ENCODE measurements at places on chromosomes 1 and 21.

- no peak for DNase-seq
Observed at GRCh38 chr21:34962586-34963222, 86.4 kb downstream of the RUNX1 start.

DNA sequence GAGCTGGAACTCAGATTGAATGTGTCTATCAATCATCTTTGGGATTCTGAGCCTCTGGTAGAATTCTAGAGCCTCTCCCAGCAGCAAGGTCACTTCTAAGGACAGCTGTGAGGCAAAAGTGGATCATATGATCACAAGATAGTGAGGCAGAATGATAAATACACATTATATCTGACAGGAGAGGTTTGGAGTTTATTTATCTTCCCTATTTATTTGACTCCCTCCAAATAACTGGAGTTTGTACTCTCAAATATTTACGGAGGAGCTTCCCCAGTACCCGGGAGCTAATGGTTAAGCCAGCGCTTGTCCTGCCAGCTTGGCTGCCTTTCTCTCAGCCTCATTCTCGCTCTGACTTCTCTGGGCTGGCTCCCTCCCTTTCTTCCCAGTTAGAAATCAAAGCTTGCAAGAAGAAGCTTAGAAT is 2.3 kb downstream of the HMGCS2 start:
- no peak for DNase-seq

DNA sequence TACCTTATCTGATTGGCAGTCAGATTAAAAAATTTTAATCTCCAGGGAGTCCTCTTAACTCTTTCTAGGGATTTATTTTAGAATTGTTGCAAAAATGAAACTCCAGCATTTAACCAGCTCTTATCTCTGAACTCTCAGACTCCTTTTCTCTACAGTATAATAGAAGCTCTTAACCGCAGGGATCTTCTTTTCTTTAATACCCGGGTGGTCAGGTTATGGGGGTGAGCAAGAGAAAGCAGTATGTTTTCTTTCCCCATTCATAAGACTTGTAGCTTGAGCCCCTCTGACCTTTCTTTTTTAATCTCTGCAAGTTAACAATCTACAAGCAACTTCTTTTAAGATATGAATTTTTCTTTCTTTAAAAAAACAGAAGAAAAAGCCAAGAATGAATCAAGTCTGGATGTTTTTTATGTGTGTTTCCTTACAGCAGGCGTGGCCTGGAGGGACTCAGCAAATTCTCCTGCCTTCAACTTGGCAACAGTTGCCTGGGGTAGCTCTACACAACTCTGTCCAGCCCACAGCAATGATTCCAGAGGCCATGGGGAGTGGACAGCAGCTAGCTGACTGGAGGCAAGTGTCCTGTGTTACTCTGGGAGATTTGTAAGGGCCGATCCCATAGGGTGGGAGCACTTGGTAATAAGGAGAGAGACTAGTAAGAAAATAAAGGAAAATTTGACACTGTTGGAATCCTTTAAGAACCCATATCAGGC is 13.4 kb upstream of the OLFML3 start:
- DNase-seq: no peak

GRCh38 chr1:117059334-117059677 is 820 bp upstream of the TTF2 start:
- DNase-seq: no peak

GRCh38 chr1:170891872-170892271 is 43.5 kb upstream of the MROH9 start:
- no peak for DNase-seq

- no peak for DNase-seq
Observed at GRCh38 chr1:27145934-27146354, 9.0 kb downstream of the SLC9A1 start.

- peak; percentile 5 for DNase-seq
Observed at GRCh38 chr1:63931468-63931867, 157.7 kb downstream of the ROR1 start.

- DNase-seq: peak; percentile 84
Observed at GRCh38 chr1:45687754-45688740, at the start of gene TMEM69. Gene TMEM69, plus strand, starts transcription at chr1:45688181. Its CDS starts 2,888 bp downstream, at chr1:45691069.

- DNase-seq: no peak
Observed at GRCh38 chr1:4464478-4464877, 189.9 kb upstream of the AJAP1 start.

DNA sequence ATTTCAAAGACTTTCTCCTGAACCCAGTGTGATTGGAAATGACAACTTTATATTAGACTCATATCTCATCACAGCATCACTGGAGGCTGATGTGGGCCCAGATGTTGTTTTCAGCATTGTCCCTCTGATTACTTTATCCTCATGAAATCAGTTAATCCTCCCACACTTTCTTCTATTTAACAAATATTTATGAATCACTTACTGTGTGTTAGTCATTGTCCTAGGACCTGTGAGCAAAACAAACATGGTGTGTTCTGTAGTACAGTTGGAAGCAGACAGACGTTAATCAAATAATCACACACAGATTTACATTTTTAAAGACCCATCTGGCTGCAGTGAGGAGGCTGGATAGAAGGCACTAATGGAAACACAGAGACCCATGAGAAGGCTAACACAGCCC is 383.7 kb downstream of the PRDM2 start:
- DNase-seq: no peak

- DNase-seq: no peak
Observed at GRCh38 chr1:205279986-205280385, 41.6 kb downstream of the NUAK2 start.

DNA sequence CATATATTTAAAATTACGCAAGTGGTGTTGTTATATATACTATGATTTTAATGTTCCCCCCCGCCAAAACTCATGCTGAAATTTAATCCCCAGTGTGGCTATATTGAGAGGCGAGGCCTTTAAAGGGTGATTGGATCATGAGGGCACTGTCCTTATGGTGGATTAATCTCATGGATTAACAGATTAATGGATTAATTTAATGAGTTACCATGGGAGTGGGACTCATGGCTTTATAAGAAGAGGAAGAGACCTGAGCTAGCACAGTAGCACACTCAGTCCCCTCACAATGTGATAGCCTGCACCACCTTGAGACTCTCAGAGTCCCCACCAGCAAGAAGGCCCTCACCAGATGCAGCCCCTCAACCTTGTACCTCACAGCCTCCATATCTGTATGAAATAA is 34.8 kb downstream of the C1orf198 start:
- no peak for DNase-seq

DNA sequence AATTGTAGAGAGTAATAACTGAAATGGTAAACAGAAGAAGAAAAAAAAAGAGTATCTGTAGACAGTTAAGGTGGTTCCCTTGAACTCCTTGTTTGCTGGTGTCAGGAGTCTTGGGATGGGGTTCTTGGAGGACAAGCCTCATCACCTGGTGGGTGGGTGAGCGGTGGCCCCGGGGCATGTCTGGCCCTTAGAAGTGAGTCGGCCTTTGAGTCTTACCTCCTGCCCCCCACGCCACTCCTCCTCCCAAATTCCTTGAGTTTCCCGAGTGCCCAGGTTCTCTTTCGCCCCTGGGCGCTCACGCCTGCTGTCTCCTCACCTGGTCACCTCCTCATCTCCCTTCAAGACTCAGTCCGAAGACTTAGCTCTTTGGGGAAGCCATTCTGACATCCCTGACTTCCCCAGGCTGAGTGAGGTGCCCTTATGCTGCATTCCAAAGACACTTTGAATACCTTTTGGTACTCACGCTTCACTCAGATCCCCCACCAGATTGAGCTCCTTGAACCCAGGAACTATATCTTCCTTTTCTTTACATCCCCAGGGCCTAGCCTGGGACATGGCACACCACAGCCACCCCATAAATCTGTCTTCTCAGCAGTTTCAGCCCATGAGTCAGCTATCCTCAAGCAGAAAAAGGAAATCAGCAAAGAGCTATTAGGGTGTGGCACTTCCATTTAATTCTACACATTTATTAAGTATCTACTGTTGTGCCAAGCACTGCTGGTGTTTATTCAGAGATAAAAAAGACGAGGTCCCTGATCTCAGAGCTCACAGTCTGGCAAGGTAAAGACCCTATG is 13.5 kb upstream of the IKBKE start:
- DNase-seq: no peak

DNA sequence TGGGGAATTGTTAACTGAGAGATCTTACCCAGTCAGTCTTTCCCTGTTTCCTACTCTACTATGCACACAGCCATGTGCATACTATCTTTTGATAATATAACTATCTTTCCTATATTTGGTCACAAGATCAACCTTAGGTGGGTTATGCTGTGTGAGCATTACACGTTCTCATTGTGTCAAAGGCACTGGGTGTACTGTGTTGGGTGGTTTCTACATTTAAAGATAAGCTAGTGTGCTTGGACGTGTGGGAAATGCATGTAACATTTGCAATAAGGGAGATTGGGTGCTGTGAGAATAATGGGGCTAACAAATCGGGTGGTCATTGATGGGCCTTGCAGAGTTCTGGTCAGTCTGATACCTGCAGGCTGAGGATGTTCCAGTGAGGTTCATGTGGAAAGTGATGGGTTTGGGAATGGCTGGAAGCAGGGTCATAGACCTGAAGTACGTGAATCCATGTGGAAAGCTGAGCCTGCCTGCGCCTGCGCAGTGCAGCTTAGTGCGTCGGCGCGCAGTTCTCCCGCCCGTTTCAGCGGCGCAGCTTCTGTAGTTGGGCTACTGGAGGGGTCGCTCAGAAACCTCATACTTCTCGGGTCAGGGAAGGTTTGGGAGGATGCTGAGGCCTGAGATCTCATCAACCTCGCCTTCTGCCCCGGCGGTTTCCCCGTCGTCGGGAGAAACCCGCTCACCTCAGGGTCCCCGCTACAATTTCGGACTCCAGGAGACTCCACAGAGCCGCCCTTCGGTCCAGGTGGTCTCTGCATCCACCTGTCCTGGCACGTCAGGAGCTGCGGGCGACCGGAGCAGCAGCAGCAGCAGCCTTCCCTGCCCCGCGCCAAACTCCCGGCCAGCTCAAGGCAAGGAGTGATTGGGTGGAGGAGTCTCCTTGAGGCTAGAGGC is at the start of gene MSH4:
Gene MSH4 (plus strand): TSS at position 507 of the 897 bp plus-strand sequence. CDS start 104 bp downstream, at position 611.
- no peak for DNase-seq

- DNase-seq: no peak
Observed at GRCh38 chr1:27606708-27607238, 2.8 kb upstream of the AHDC1 start.

- no peak for DNase-seq
Observed at GRCh38 chr1:31725777-31726535, 22.1 kb upstream of the COL16A1 start.

DNA sequence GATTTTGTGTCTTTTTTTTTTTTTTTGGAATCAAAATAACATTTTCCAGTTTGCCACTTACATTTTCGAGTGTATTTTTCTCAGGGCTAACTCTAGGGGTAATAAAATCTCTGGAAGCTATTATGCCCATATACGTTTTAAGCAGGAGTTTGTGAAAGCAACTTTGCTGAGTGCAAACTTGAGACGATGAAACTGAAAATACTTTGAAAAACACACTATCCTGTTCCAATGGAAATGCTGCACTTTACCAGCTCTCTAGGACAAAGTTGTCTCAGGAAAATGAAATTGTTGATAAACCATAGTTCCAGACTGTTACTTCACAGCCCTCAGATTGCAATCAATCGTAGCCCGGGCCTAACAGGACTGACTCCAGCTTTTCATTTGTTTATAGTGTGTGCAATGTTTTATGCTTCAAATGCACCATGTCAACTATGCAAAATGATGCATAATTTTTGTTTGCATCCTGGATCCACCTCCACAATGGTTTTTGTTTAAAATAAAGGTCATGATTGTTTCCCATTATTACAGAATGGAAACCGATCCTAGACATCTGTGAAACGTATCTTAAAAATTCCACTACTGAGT is 220.6 kb upstream of the PKN2 start:
- DNase-seq: no peak

DNA sequence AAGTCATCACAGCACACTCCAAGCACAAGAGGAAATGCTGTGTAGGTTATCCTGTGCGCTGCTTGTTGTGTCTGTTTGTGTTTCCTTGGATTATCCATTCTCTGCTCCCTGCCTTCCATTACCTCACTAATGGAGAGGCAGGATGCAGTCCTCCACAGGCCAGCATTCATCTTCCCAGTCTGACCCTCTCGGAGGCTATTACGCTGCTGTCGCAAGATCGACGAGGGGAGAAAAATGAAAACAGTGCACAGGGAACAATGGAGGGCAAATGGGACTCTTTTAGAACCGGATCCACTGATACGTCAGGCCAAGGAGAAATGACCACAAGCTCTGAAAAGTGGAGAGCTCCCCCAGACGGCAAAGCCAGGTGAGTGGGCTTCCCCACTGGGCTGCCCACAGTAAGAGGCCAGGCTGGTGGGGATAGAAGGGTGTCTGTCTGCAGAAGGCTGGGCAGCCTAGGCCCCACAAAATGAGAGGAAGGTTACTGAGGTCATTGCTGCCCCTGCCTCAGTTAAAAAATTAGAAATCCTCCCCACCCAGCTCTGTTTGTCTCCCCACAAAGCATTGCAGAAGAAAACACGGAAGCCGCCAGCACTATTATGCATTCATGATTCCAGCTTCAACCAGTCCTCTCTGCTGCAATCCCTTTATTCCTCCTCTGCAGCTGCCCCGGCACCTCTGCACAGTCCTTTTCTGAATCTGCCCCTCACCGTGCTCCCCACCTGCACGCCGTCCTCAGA is 21.7 kb downstream of the LRRN2 start:
- DNase-seq: no peak

DNA sequence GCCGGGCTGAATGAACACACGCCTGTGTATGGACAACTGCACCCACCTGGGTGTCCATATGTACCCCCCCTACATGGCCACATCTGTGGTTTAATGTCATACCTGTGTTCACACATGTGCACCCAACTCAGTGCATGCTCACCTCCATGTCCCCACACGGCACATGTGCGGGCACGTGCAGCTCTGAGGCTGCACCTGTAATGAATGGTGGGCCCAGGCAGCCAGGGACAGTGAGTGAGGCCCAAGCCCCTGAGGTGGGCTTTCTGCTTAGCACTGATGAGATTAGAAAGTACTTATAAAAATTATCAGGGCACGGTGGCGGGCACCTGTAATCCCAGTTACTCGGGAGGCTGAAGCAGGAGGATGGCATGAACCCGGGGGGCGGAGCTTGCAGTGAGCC is 42.5 kb upstream of the CSF3R start:
- no peak for DNase-seq

DNA sequence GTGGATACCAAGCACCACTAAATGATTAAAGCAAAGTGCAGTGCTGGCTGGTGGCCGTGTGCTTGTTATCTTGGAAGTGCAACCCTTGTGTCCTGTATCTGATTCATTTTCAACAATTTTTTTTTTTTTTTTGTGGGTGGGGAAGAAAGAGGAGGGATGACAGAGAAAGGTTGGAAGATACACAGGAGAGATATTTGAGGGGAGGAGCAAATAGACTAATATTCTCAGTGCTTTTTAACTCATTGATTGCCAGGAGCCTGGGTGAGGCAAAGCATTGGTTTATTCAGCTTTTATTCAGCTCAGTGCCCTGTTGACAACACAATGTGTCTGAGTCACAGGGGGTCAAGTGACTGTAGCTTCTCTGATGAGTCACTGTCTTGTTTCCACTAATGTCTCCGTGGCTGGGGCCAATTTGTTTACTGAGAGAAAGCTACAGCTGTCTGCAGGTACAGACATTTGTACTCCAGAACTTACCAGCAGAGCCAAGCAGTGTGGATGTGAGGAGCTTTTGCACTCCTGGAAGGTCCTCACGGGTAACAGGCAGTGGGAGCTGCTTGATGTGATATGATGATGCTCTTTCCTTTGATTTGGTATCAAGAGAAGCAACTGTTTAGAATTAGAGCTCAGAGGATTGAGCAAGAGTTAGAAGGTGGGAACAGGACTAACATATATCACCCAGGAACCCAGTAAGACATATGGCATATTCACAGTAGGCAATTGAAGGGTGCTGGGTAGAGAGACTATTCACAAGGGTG is 23.6 kb upstream of the DNM3 start:
- no peak for DNase-seq
